ENCODE measurements at places on chromosomes 4 and X.

DNA sequence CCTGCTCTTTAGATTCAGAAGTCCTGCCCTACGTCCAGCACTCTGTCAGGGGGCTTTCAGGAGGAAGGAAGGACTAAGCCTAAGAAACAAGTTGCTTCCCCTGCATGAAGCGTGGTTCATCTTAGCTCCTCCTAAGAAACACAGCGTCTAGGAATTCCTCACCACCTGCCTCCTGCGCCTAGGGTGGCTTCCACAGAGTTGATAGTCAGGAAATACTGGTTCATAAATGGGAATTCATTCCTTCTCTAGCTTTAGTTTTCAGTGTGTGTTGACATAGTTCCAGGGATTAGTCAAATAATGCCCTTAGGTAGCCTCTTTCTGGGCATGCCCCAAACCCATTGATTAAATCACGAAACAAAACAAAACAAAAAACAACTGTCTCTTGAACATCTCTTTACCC is 1.7 kb upstream of the MXRA5 start:
- DNase-seq, result no peak

GRCh38 chr4:94345969-94346368 is 3.3 kb upstream of the HPGDS start:
- DNase-seq, result no peak

DNA sequence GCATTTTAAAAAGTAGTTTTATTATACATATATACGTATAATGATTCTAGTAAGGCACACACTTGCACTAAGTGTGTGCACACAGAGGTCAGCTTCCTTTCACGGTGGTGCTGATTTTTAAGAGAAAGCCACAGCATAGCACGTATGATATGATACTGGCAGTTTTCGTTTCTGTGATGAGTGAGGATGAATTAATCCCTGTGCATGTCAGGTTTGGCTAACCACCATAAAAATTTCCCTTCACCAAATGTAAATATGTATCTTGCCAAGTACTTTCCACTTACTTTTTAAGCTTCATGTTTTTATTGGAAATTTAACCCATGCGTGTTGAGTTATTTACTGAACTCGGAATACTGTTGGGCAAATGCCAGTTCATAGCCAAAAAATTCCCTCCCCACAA is 84.6 kb downstream of the SYNPO2 start:
- DNase-seq, result no peak

- DNase-seq, result no peak
Measured at GRCh38 chrX:117680286-117680685, 436.3 kb downstream of the KLHL13 start.

GRCh38 chr4:177809791-177810190 is 367.6 kb upstream of the AGA start:
- no peak for DNase-seq

DNA sequence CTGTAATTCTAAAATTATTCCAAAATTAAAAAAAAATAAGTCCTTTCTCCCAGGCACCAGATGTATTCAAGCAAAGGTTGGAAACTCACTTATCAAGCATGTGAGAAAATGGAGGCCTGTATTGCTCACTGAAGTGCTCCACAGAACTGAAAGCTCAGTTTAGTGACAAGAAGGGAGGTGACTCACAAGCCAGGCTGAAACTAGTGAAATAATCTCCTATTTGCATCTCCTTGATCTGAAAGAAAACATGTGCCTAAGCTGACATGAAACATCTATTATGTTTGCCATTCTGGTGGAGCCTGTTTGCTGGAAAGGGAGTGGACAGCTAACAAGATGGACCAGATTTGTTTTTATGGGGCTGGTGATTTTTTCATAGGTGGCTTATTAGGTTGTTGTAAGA is 54.0 kb upstream of the AMELX start:
- no peak for DNase-seq

DNA sequence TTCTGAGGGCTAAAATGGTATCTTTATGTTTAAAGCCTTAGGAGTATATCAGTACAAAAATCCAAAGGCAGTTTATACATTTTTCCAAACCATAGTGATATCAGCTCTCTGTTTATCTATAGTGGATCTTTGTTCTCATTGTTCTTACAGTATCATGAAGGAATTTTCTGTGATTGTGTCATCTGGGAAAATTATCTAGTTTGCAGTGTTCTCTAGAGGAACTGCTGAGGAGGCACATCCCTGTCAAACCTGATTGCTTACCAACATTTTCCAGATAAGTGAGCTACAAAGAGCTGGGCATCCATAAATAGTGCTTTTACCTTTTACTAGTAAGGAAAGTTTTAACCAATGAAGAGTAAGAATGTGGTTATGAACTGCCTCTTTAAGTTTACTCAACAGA is 44.9 kb upstream of the SLC25A31 start:
- DNase-seq, result no peak

DNA sequence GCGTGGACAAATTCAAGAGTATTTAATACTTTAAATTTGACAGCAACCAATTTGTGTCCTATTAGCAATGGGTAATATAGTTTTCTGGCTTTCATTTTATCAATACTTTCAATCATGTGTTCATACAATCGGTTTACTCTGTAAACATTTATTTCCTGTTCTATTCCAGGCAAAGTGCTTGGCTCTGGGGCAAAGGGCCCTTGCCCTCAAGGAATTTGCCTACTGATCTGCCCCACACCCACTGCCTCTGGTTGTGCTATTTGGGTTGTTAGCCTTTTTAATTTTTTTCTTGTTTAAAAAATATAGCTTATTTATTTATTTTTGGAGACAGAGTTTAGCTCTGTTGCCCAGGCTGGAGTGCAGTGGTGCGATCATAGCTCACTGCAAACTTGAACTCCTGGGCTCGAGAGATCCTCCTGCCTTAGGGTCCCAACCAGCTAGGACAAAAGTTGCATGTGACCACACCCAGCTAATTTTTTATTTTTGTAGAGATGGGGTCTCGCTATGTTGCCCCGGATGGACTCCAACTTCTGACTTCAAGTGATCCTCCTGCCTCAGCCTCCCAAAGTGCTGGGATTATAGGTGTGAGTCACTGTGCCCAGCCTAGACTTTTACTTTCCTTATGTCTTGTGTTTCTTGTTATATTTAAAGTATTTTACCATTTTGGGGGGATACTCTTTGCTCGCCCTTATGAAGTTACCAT is 30.7 kb upstream of the CBR4 start:
- DNase-seq, result no peak

GRCh38 chr4:94531991-94532789 is 80.4 kb downstream of the PDLIM5 start:
- DNase-seq, result no peak

DNA sequence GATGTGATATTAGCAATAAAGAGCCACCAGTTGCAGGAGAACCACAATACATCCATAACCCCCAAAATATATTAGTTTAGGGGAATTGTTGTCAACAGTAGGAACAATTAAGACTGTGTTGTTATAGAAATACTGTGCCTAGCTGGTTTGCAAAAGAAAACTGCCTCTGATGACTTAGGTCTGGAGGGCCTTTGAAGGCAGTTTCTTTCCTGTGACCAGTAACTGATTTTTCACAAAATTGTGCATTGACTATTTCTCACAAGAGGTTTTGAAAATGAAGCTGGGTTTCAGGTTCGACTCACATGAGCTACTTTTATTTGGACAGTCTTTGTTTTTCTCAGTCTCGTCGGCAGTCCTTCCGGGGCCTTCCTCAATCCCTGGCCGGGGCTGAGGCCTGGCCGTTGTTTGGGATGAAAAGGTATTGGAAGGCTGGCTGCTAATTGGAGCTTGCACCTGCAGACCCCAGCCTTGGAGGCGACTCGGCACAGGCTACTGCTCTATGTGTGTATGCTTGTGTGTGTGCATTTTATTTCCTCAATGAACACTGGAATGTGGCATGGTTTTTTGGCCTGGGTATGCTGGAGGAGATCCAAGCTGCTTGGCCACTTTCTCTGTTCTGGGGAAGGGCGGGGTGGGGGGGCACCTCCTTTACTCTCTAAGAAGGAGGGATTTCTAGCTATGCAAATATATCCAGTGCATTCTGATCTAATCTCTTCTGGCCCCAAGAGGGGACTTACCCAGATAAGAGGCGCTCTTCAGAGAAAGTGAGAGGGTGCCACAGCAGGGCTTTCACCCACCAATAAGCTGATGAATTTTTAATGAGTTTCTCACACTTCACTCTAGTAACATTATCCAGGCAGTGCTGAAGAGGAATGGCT is 49.5 kb upstream of the LNX1 start:
- DNase-seq, result no peak

GRCh38 chr4:149077181-149077580 is 635.0 kb upstream of the NR3C2 start:
- DNase-seq, result no peak

GRCh38 chr4:184165291-184165690 is 52.4 kb downstream of the ENPP6 start:
- DNase-seq, result no peak

- no peak for DNase-seq
Measured at GRCh38 chr4:156948738-156949137, 22.9 kb downstream of the PDGFC start.

DNA sequence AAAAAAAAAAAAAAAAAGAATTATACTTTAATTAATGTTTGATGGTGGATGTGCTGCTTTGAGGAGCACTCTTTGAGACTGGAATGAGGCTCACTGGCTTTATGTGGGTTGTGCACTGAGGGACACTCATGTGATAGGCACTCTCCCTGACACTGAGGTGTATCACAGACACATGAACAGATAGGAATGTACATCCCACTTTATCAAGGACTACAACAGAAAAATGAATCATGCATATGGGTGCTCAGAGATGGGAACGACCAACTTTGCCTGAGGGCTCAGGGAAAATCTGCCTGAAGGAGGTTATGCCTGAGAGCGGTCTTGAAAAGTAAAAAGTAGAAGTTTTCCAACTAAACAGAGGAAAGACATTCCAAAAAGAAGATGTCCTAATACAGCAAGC is 97.7 kb upstream of the RBPJ start:
- no peak for DNase-seq

- DNase-seq, result no peak
Measured at GRCh38 chrX:120549483-120550452, 11.0 kb downstream of the CUL4B start.

DNA sequence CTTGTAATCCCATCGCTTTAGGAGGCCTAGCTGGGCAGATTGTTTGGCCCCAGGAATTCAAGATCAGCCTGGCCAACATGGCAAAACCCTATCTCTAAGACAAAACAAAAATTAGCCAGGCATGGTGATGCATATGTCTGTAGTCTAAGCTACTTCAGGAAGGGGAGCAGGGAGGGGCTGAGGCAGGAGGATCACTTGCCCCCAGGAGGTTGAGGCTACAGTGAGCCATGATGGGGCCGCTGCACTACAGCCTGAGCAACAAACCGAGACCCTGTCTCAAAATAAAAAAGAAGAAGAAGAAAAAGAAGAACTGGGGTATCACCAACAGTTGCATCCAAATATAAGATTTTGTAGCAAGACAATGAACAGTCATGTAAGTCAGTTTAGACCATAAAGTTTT is 47.3 kb upstream of the NFKB1 start:
- DNase-seq, result no peak

DNA sequence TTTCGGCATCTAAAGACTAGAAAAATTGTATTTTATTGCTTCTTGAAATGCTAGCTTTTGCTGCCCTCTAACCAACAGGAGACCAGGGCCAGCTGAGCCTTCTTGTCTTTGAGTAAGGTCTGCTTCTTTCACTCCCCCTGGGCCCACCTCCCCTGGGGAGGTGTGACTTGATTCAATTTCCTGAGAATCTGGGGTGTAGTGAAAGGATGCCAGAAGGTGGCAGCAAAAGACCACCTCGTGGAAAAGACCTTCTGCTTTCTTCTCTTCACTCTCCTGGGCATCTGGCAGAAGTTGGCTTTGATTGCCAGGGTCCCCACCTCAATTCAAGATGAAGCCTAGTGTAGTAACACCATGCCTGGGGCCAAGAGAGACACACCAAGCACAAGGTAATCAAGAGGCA is 96.5 kb upstream of the MAOA start:
- no peak for DNase-seq

DNA sequence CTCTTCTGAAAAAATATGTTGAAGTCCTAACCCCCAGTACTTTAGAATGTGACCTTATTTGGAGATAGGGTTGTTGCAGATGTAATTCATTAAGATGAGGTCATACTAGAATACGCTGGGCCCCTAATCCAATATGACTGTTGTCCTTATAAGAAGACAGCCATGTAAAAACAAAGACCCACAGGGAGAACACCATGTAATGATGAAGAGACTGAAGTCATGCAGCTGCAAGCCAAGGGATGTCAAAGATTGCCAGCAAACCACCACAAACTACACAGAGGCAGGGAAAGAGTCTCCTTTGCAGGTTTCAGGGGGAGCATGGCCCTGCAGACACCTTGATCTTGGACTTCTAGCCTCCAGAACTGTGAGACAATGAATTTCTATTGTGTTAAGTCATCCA is 37.4 kb downstream of the CXorf58 start:
- no peak for DNase-seq

- no peak for DNase-seq
Measured at GRCh38 chr4:79267671-79268070, 58.2 kb downstream of the NAA11 start.

- DNase-seq, result no peak
Measured at GRCh38 chr4:106529348-106530023, 160.9 kb upstream of the GIMD1 start.

DNA sequence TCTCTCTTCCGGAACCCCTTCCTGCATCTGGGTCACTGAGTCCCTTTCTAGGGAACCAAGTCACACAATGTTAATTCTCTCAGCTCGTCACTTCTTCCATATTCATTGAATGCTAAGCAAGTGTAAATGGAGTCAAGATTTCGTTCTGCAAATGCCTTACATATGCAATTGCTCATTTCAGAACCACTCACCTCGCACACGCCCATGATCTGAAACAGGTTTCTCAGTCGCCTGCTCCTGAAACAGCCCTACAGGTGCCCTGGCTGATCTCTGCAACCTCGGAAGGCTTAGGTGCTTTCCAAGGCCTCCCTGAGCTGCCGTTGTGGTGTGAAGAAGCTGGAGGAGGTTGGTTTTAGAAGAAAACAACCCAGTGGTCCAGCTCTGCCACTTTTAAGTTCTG is 100.8 kb upstream of the MSX1 start:
- DNase-seq, result no peak

DNA sequence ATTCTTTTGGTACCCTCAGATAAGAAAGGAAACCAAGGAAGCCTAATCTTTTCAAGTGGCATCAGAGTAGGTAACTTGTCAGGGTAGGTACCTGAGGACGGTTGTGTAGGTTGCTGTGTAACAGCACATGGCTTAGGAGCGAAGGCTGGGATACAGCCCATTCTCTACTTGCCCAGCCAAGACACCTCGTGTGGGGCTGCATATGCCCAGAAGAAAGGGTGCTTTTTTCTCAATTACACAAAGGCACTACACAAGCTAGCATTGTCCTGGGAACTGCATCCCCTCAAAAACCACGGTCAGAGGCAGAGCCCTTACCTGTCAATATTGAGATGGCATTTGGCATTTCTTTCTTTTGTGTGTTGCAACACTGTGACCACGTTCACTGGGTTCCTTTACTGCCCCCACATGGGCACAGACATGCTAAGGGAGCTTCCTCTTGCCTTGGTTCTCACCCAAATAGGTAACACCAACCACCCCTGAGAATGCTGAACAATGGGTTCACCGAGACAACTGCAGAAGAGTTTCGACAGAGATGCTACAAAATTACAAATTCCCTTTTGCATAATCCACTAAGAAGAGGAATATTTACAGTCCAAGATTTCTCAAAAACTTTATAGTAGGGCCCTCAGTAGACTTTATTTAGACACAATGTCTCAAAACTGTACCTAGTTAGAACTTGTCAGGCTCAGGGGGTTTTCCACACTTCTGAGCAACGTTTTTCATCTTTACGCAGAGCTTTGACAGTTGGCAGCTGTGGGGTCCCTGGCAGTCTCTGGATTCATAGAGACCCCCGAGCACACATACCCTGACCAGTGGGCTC is 35.8 kb upstream of the TNIP3 start:
- DNase-seq, result no peak

Data from activated gamma-delta T cell treated with anti-CD3 and anti-CD28 coated beads, Interleukin-2, amount 50 U/mL, for 16 hours (primary cell).